H1 (cell line): ENCODE measurements at places on chromosomes 7 and 10. TPM values are rescaled to one million over a fixed set of nuclear protein-coding genes. Genes with fewer than 3 reads are reported as not detected.

The TMEM196 gene
- 0.03 and 0.06 TPM in 2 replicates for polyA plus RNA-seq

The IRF5 gene
- polyA plus RNA-seq: 1.1 and 1.5 TPM in 2 replicates

The FGFBP3 gene
- polyA plus RNA-seq: 54.6 and 55.8 TPM in 2 replicates

The HOXA6 gene
- polyA plus RNA-seq: not detected in 2 replicates

The PIP gene
- not detected in 2 replicates for polyA plus RNA-seq

The ACTR3C gene
- 0.78 and 1.5 TPM in 2 replicates for polyA plus RNA-seq

The SORCS3 gene
- polyA plus RNA-seq: 0.25 and 0.26 TPM in 2 replicates

The NODAL gene
- polyA plus RNA-seq: 2.0 and 5.0 TPM in 2 replicates

The SCART1 gene
- polyA plus RNA-seq: 0.14 and 0.22 TPM in 2 replicates

The C7orf33 gene
- not detected in 2 replicates for polyA plus RNA-seq

- DNase-seq: no peak
Observed at GRCh38 chr7:126667742-126668366, 584.9 kb downstream of the GRM8 start.

GRCh38 chr10:75803816-75804552 is 372.6 kb downstream of the LRMDA start:
- no peak for DNase-seq

GRCh38 chr7:4805984-4806300 is 30.5 kb downstream of the AP5Z1 start:
- DNase-seq: no peak

DNA sequence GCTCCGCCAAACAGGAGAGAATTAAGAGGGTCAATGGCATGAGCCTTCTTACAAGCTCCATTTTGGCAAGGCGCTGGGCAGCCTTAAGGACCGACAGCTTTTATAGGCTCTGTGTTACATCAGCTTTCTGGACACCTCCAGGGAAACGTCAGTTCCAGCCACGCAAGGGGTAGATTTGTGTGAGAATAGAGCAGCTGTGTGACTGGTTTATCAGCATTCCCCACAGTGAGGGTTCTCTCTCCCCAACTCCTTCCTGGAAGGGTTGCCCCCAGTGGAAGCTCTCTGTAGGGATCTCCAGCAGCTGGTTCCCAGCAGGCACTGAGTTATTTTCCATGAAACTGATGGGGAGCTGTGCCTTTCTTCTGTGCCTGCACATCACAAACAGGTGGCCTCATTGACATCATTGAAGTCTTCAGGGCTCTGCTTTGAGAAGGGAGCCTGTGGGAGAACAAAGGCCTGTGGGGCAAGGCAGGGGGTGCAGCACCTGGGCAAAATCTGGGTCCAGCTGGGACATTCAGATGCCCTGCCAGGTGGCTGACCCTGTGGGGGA is at the start of gene CUZD1:
TSS of gene CUZD1 (minus strand) at position 75 of the 550 bp plus-strand sequence. CDS start at position 61, 14 bp downstream.
- DNase-seq: no peak

DNA sequence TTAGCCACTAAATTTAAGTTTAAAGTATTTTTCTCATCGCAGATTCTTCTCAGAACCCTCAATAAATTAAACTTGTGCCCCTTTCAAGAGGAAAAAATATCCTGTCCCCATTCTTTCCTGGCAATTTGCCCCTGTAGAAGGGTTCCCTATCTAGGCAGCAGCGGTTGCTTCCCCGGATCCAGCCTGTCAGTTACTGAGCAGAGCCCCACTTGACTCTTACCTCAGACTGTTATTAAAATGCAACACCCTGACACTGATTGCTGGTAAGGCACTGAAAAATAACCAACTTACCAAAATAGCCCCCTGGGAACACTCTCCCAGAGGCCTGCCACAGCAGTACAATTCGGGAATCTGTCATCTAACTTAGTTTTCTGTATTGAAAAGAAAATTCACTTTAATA is 13.9 kb downstream of the LMTK2 start:
- no peak for DNase-seq

DNA sequence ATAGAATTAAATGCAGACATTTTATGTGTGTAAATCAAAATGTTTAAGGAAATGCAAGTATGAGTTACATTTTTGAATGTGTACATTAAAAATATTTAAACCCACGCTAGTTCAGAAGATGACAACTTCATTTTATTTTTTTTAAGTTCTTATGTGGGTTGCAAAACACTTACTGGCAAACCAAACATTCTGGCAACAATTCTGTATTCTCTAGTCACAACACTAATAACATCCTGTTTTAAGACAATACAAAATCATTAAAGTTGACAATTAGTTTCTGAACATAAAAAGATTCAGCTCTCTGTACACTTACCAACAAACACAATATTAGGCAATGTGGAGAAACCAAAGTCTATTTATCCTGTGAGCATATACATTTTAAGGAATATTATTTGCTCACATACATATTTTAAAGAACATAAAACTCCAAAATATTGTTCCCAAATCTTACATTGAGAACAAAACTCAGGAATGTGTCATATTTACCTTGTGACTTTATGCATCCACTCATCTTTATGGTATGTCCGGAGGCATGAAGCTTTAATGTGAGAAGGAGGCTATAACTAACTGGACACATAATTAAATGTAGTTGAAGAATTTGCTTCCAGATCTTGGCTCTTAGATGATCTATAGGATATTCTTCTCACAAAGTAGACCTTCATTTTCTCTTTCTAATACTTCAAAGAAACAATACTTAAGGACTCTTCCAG is 134.7 kb downstream of the DGKB start:
- no peak for DNase-seq

- DNase-seq: no peak
Observed at GRCh38 chr7:133412942-133413341, 160.1 kb downstream of the EXOC4 start.

- no peak for DNase-seq
Observed at GRCh38 chr7:152899548-152900109, 140.1 kb downstream of the ACTR3B start.

DNA sequence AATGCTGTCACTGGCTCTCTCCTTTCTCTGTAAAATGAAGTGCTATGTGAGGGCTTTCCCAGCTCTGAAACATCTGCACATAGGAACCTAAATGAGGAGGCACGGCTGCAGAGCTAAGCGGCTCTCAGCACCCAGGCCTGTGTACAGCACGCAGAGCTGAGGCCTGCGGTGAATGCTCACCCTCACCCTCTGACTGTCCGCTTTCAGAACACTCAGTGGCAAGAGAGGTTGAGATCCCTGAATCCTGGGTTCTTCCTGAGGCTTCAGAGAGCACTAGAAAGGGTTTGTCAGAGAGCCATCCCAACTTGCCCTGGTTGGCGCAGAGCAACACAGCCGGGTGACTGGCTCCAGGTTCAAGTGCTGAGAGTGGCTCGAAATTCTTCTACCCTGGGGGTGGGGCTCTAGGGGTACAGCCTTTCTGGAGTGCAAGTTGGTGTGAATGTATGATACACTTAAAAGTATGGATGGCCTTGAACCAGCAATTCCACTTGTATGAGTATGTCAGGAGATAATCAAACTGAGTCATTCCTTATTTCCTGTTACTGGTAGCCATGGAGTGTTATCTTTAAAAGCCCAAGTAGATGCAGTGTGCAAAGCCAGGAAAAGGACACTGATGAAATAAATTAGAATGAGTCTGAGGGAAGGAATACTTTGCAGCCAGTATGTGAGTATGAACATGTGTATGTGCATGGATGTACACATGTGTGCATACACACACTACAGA is 1.7 kb upstream of the CCDC201 start:
- DNase-seq: no peak

GRCh38 chr7:135693558-135693957 is 31.2 kb downstream of the STMP1 start:
- no peak for DNase-seq

GRCh38 chr10:116631871-116632295 is 11.1 kb downstream of the PNLIPRP2 start:
- DNase-seq: no peak

- no peak for DNase-seq
Observed at GRCh38 chr10:101132636-101133473, 1.8 kb downstream of the TLX1 start.

DNA sequence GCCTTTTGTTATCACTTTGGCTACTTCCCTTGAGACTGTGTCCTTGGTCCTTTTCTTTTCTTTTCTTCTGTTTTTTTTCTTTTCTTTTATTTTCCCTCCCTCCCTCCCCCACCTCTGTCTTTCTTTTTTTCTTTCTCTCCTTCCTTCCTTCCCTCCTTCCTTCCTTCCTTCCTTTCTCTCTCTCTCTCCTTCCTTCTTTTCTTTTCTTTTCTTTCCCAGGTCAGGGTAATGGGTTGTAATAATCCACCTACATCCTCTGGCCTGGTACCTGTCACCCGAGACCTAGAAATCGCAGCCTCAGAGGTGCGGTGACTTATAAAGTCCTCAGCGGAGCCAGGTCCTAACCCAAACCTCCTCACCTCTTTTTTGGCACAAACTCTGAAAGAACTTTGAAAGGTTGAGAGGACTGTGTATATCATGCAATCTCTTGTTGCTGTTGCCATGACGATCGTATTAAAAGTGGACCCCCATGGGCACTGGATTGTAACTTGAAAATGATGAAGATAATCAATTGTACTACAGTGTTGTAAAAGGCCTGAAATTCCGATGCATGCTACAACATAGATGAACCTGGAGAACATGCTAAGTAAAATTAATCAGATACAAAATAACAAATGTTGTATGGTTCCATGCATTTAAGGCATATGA is 140.7 kb upstream of the AGK start:
- no peak for DNase-seq

DNA sequence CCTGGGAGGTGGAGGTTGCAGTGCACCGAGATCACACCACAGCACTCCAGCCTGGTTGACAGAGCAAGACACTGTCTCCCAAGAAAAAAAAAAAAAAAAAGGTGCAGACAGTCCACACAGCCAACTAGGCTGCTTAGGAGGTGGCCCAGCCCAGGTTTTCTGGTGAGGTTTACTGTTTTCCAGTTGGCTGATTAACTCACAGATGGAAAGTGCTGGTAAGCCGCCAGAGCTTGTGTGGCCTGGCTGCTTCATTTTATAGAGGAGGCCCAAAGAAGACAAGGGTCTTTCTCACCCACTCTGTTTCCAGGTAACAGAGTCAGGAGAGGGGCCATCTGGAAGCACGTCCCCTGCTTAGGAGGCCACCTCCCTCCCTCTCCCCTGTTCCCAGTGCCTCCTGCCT is 6.2 kb downstream of the RHBDD2 start:
- DNase-seq: no peak

GRCh38 chr10:110914431-110914830 is 4.5 kb downstream of the BBIP1 start:
- DNase-seq: no peak

DNA sequence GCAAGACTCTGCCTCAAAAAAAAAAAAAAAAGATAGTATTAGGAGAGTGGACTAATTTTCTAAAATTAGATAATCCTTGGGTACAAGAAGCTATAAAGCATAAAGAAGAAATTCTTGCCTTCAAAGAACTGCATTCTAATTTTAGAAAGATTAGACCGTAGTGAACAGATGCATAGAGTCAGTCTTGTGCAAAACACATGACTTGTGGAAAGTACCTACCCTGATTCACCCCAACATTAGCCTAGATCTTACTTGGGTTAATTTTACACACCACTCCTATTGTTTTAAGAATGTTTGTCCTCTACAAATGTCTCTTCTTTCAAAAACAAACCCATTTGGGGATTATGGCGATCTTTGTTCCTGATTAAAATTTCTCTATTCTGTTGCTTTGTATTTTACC is 38.9 kb upstream of the SP8 start:
- DNase-seq: no peak

- DNase-seq: no peak
Observed at GRCh38 chr10:70913191-70913892, 25.0 kb upstream of the PCBD1 start.
